GF-D8 (cell line): ENCODE measurements at places on chromosomes 6 and 20.

DNA sequence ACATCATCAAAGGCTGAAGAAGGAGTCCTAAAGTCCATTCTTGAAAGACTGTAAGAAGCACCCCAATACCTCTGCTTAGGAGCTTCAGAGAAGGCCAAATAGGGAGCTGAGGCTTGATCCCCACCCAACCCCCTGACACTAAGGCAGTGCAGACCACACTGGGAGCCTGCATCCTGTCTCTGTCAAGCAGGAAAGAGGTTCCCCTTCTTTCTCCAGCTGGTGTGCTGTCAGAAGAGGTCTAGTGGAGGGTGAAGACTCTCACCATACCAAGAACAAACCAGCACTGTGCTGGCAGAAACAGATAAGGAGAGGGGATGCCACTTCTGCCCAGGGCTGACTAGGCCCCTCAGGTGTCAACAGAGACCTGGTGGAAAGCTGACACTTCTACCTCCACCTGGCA is 19.9 kb downstream of the GZF1 start:
- no peak for DNase-seq

- no peak for DNase-seq
These were observed 68.3 kb downstream of the ADTRP start for GRCh38 chr6:11710311-11710761.

GRCh38 chr20:59042796-59043631 is 428 bp upstream of the PRELID3B start:
- DNase-seq, result peak; percentile 69

DNA sequence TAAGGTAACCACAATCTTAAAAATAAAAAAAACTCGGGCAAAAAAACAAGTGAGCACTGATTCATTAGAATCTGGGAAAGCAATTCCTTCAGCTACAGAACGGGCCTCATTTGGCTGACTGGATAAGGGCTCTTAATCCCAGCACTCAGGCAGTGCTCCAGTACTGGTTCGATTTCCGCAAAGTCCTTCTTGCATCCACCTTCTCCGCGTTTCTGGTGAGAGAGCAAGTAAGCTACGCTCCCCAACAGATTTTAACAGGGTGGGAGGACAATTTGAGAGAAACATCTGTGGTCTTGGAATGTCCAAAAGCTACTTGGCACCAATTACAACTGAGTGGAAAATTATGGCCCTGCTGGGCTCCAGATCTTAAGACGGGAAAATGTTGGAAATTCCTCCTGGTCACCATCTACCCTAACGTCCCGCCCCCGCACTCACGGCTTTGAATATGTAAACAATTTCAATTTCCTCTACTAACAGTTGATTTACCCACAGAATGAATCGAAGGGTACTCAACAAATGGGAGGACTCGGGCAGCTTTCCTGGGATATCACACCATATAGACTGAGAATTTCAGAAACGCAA is 18.1 kb upstream of the ZSCAN9 start:
- DNase-seq, result no peak

DNA sequence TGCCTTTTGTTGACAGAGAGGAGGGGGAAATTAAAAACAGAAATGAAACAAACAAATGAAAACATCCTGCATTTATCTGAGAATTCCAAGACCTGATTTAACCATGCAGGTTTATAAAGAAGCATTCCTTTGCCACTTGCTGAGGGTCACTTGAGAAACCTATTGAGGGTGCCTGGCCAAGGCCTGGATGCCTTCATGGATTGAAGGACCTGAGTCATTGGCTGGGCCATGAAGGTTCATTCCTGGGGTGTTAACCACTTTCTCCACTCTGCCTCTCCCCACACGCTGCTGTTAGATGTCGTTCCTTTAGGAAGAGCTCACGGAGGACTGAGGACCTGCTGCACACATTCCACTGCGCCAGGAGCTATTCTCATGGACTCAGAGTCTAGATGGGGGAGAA is 49.7 kb downstream of the DAAM2 start:
- no peak for DNase-seq

DNA sequence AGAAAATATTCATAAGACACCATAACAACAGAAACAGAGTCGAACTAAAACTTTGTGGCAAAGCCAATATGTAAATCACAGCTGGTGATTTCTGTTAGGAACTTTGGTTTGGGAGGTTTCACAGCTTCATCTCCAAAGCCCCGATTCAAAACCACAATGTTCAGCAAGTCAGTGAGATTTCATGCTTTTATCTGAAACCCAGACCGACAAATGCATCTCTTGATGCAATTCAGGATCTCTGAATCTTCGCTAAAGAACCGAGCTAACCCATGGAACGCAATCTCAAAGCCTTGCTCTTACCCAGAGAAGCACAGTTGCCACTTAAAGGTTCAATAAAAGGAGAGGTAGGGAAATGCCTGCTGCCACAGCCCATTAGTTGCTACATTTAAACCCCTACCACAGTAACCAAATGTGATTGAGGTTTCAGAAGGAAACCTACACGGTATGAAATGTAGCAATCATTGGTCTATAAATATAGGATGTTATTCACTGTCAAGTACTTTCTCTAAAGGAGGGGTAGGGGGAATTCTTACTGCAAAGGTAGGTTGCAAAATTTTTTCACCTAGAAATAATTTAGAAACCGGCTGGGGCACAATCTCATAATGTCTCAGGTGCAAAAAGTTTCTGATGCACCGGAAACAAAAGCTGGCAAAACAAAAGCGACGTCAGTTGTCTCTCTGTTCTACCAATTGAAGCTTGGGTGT is 381.0 kb upstream of the ARID1B start:
- DNase-seq, result no peak

GRCh38 chr6:164532198-164533044 is 777.0 kb downstream of the C6orf118 start:
- DNase-seq, result no peak

DNA sequence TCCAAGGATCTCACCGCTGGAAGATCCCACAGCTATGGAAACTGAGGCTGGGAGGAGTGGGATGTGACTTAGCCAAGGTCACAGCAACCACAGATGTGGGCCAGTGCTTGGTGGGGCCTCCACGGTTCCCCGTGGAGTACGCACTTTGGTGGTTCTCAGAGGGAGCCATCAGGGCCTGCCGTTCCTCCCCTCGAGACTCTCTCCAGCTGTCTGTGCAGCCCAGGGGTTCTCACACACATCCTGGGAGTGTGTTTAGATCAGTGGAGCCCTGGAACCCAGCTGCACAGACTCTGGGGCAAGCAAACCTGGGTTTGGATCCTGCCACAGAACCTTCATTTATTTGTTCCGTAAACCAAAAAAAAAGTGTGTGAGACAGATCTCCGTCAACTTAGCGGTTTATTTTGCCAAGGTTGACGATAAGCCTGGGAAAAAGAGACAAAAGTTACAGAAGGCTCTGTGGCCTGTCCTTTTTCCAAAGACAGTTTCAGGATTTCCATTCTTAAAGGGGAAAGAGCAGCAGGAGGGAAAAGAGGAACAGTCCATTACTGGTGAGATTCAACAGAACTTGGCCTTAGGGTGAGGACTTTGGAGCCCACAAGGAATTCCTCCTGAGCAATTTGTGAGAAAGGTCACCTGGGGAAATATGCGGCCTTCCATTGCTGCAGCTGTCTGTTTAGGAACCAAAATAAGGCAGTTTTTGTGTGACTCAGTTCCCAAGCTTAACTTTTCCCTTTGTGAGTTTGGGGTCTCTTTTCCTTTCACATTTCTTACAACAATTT is 13.6 kb upstream of the MYMX start:
- no peak for DNase-seq

- DNase-seq, result peak; percentile 33
These were observed 29.3 kb downstream of the NSFL1C start for GRCh38 chr20:1437235-1437904.

DNA sequence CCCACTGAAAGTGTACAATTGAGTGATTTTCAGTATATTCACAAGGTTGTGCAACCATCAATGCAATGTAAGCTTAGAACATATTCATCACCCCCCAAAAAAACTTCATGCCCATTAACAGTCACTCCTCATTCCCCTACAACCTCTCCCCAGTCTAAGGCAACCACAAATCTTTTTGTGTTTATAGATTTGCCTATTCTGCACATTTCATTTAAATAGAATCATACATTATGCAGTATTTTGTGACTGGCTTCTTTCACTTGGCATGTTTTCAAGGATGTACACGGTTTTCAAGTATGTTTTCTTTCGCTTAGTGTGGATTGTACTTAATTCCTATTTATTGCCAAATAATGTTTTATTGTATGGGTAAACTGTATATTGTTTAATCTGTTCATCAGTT is 329.3 kb upstream of the RNF24 start:
- no peak for DNase-seq

- DNase-seq, result no peak
These were observed 35.5 kb upstream of the ZFAND3 start for GRCh38 chr6:37783856-37784584.

GRCh38 chr6:11141295-11141694 is 29.8 kb upstream of the ERVFRD-1 start:
- no peak for DNase-seq

DNA sequence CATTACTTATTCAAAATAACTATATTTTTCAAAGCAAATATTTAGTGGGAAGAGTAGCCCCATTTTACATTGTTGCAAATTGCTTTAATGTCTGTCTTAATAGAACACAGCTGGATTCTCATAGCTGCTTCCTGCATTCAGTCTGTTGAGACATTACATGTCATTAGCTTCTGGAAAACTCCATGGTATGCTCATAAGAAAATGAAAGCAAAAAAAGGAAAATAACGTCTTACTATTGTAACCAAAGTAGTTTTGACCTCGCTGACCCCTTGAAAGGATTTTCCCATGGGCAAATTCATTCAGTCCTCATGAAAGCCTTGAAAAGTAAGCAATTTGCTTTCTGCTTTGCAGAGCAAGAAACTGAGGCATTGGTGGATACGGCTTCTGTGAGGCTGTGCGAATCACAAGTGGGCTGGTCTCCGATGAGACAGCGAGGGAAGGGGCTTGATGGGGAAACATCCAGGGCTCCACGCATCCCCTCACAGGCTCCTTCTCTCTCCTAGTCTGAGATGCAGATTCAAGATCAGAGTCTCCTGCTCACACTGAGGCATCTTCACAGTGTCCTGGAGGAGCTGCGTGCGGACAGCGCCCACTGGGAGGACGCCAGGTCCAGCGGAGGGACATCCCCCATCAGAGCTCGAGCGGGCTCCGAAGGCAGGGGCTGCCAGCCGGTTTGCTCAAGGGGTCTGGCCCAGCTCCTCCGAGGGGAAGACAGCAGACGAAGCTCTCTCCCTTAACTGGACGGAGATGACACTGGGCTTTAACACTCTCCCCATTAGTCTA is 3.3 kb downstream of the C20orf202 start:
- DNase-seq, result no peak

DNA sequence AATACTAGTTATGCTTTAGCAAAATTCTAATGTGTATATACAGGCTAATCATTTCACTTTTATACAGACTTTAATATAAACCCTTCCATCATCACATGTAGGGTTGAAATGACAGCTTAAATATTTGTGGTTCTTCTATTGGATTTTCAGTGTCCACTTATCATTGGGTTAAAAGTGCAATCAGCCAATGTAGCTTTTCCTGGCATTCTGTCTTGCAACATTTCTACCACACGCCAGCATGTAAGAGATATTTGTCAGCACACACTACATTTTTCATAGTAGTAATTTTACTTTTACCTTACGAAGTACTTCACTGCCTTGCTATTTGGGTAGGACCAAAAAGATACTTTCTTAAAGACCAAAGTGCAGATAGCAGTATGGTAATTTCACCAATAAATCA is 252.0 kb downstream of the TBX18 start:
- no peak for DNase-seq

- no peak for DNase-seq
These were observed 225.5 kb downstream of the BCKDHB start for GRCh38 chr6:80331974-80332373.

DNA sequence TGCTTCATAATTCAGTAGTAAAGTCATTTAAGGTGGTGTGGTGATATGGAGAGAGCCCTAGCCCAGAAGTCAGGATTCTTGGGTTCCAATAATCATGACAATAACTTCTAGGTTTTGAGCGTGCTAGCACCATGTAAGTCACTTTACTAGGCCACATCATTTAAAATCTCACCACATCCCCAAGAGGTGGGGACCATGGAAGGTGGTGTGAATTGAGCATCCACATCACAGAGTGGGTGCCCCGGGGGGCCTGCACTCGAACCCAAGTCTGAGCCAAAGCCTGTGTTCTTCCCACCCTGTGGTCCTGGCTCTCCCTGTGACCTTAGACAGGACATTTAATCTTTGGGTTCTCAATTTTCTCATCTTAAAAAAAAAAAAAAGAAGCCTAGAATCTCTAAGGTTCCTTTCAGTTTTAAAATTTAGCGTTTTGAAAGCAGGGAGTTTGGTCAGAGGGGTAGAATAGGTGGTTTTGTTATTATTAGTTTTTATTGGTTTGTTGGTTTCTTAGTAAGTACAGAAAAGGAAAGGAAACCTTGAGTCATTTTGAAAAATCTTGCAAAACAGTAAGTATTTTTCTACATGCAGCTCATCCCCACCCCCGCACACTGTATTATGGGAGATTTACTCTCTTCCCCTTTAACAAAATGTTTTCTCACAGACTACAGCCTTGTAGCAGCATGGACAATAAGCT is 26.4 kb downstream of the ARMC2 start:
- DNase-seq, result peak; percentile 15

DNA sequence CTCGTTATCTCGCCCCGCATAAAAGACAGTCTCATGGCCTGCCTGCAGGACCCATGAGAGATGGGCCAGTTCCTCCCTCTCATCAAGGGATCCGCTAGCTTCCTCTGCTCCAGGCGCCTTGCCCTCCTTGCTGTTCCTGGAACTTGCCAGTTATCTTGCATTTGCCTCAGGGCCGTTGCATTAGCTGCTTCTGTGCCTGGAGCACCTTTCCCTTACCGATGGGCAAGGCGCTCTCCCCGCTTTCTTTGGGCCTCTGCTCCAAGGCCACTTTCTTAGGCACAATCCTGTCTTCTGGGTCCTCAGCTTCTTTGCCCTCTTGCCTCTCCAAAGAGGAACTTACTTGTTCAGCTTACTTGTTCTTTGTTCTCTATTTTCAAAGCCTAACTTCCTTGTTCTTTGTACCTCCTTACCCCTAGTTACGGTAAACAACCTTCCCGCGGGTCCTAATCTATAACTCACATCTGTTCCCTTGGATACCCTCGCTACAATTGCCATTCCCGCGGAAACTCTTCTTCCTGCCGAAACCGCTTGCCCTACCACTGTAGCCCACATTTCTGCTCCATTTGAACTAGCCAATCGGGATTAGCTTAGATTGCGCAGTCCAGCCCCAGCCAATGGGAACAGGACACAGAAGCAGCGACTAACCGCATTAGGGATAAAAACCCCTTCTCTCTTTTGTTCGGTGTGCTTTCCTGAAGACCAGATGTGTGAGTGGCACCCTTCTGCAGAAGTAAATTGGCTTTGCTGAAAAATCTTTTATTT is 887 bp upstream of the NSFL1C start:
- DNase-seq, result peak; percentile 98

- no peak for DNase-seq
These were observed 312.6 kb downstream of the C6orf118 start for GRCh38 chr6:164996838-164997237.
